ENCODE measurements at places on chromosomes 1 and 21. TPM values are rescaled to one million over a fixed set of nuclear protein-coding genes. Genes with fewer than 3 reads are reported as not detected.
A peak's percentile ranks its signal among the peaks of the same experiment; 100 is the strongest.

- peaks cover 26% of the 10 kb centered on the region for H3K36me3 ChIP-seq
- H3K27me3 ChIP-seq = no peaks in the 10 kb centered on the region
- H3K4me1 ChIP-seq = peaks cover 37% of the 10 kb centered on the region
- DNase-seq = no peak
- peak overlapping the region; percentile 82 for H3K27ac ChIP-seq
- H3K4me3 ChIP-seq = no peak overlapping the region
These were observed 85.3 kb upstream of the GPR88 start for GRCh38 chr1:100452641-100453040.

GRCh38 chr1:168723000-168723399 is 6.0 kb downstream of the DPT start:
- no peak for DNase-seq
- H3K4me3 ChIP-seq = no peak overlapping the region
- H3K27me3 ChIP-seq = peaks cover 3% of the 10 kb centered on the region
- H3K36me3 ChIP-seq = no peaks in the 10 kb centered on the region
- H3K27ac ChIP-seq = no peak overlapping the region
- H3K4me1 ChIP-seq = peaks cover 10% of the 10 kb centered on the region

GRCh38 chr1:2623571-2624337 is 9.1 kb downstream of the MMEL1 start:
- peaks cover 5% of the 10 kb centered on the region for H3K4me1 ChIP-seq
- no peak overlapping the region for H3K27ac ChIP-seq
- peaks cover 29% of the 10 kb centered on the region for H3K27me3 ChIP-seq
- no peak overlapping the region for H3K4me3 ChIP-seq

GRCh38 chr1:231693361-231694074 is 66.9 kb downstream of the DISC1 start:
- no peaks in the 10 kb centered on the region for H3K27me3 ChIP-seq
- DNase-seq = no peak
- H3K36me3 ChIP-seq = no peaks in the 10 kb centered on the region
- H3K27ac ChIP-seq = no peak overlapping the region
- H3K4me3 ChIP-seq = no peak overlapping the region
- no peaks in the 10 kb centered on the region for H3K4me1 ChIP-seq

- H3K4me3 ChIP-seq = no peak overlapping the region
- H3K4me1 ChIP-seq = peaks cover 12% of the 10 kb centered on the region
- no peak for DNase-seq
- no peaks in the 10 kb centered on the region for H3K27me3 ChIP-seq
- H3K36me3 ChIP-seq = no peaks in the 10 kb centered on the region
These were observed 9.5 kb upstream of the PIGR start for GRCh38 chr1:206955476-206956451.

- peaks cover 10% of the 10 kb centered on the region for H3K4me1 ChIP-seq
- H3K36me3 ChIP-seq = no peaks in the 10 kb centered on the region
- H3K4me3 ChIP-seq = no peak overlapping the region
- no peak for DNase-seq
- no peaks in the 10 kb centered on the region for H3K27me3 ChIP-seq
- H3K27ac ChIP-seq = no peak overlapping the region
These were observed 112.7 kb upstream of the JUN start for GRCh38 chr1:58896246-58897183.

DNA sequence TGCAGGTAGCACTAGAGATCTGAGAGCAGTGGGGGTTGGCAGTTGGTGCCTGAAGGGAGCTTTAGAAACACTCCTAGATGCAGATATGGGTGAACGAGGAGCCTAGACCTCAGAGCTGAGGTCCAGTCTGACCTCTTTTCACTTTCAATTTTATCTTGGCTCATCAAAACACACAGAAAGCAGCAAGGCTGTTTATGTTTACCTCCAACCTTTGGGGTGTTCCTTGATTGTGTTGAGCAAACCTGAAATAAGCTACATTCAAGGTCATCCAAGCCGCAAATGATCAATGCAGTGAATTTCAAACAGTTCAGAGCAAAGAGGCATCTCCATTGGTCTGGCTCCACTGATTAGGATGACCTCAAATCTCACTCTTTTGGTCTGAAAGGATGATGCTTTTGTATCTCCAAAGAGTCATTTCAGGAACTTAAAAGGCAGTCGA is 1.3 kb downstream of the LY9 start:
- DNase-seq = no peak
- H3K4me3 ChIP-seq = peak overlapping the region; percentile 86
- H3K27ac ChIP-seq = peak overlapping the region; percentile 96
- H3K4me1 ChIP-seq = peaks cover 60% of the 10 kb centered on the region
- no peaks in the 10 kb centered on the region for H3K27me3 ChIP-seq

DNA sequence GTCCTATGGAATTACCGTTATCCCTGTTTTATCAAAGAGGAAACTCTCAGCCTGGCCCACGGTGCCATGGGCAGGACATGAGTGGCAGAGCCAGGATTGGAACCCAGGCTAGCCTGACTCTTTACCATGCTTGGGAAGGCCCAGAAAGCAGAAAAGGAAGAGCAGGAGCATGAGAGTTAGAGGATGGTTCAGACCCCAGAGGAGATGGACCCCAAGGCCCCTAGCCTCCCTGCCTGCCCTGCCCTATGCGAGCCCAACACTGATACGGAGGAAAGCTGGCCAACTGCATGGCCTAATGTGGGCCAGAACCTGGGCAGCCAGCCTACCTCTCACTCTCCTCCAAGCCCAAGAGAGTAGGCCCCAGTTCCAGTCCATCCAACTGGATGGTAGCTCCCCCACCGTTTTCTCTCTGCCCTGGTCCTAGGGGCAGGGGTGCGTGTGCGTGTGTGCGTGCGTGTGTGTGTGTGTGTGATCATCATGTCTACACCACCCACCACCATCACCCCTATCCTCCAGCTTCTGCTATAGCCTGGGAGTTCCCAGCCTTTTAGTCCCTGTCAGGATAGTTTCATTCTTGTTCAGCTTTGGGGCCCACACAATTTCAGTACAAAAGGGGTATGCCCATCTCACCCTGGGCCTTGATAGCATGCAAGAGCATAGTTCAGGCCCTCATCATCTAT is 15.4 kb upstream of the MEX3A start:
- peak; percentile 72 for DNase-seq
- H3K27ac ChIP-seq = peak overlapping the region; percentile 94
- no peaks in the 10 kb centered on the region for H3K36me3 ChIP-seq
- H3K4me1 ChIP-seq = peaks cover 53% of the 10 kb centered on the region
- H3K4me3 ChIP-seq = peak overlapping the region; percentile 11

GRCh38 chr1:112716133-112716720 is 1.1 kb upstream of the PPM1J start:
- no peaks in the 10 kb centered on the region for H3K36me3 ChIP-seq
- peak overlapping the region; percentile 83 for H3K4me3 ChIP-seq
- DNase-seq = peak; percentile 74
- no peak overlapping the region for H3K27ac ChIP-seq
- peaks cover 45% of the 10 kb centered on the region for H3K27me3 ChIP-seq

DNA sequence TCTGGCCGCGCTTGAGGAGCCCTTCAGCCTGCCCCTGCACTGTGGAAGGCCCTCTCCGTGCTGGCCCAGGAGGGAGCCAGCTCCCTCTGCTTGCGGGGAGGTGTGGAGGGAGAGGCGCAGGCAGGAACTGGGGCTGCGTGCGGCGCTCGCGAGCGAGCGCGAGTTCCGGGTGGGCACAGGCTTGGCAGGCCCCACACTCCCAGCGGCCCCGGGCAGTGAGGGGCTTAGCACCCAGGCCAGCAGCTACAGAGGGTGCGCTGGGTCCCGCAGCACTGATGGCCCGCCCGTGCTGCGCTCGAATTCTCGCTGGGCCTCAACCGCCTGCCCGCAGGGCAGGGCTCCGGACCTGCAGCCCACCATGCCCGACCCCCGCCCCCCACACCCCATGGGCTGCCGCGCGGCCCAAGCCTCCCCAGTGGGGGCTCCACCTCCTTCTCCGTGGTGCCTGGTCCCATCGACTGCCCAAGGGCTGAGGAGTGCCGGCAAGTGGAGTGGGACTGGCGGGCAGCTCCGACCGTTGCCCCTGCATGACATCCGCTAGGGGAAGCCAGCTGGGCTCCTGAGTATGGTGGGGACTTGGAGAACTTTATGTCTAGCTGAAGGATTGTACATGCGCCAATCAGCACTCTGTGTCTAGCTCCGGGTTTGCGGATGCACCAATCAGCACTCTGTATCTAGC is 46.0 kb downstream of the COL24A1 start:
- H3K36me3 ChIP-seq = no peaks in the 10 kb centered on the region
- H3K27me3 ChIP-seq = no peaks in the 10 kb centered on the region
- H3K27ac ChIP-seq = no peak overlapping the region

CNTN2 gene
- total RNA-seq = not detected

TLR5 gene
- total RNA-seq = 0.19 TPM

SLC6A9 gene
- total RNA-seq = 13.5 TPM

NR1I3 gene
- total RNA-seq = not detected

LCE3D gene
- total RNA-seq = not detected
